Activated naive CD4-positive, alpha-beta T cell treated with anti-CD3 and anti-CD28 coated beads, Interleukin-2, amount 10 ng/mL, durations not matched to agents 7 days and 5 days (primary cell): ENCODE measurements at places on chromosomes 11 and 22.

DNA sequence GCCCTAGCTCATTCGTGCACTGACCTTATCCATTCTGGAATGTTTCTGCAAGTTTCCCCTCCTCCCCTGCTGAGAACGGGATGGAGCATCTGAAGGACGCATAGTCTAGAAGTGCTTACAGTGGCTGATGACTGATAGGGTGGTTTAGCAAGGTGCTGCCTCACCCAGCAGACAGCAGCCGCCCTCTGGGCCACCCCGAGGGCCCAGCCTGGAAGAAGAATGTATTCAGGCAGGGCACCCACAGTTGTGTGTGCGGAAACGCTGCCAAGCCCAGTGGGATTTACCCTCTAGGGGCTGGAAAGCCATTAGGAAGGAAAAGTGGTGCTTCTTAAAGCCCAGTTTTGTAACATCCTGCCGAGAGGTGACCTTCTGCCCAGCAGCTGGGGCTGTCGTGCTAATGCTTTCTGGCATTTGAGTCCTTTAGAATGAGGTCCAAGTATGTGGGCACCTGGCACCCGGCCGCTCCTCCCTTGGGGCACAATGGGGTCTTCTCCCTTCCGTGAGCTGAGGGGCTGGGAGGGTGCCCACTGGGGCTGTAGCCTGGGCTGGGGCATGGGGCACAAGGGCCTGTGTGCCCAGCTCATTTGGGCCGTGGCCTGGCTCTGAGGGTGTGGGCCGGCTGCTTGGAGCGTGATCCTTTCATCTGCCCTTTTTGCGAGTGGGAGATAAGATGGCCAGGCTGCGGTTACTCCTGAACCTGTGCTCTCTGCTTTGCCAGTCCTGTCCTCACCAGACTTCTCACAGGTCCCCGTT, 14.4 kb downstream of the FBLN1 start:
- no peak for DNase-seq

DNA sequence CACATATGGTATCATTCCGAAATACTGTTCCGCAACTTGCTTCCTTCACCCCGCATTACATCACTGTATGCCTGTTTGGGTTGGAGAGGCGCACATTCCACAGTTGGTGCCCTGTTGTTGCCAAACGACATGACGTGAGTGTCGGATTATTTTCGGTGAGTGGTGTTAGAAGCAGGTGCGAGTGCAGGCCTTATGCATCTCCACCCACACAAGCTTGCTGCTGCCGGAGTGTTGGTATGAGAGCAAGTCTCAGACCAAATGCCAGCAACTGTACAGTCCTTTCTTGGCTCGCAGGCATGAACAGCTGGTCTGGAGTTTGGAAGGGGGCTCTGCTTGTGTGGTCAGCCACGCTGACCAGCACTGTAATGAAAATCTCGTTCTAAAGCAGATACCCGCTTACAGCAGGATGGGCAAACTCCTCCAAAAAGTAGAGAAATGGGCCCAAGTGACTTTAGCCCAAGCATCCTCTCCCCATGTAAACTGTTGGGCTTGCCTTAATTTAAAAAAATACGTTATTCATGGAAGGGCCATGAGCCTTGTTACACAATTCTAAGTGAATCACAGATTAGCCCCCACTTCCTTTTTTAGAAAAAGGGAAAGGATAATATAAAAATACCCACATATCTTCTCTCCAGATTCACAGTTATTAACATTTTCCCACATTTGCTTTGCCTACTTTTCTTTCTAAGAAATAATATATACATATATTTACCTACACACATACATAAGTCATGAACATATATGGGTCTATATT, 48.7 kb upstream of the OR9Q1 start:
- no peak for DNase-seq

DNA sequence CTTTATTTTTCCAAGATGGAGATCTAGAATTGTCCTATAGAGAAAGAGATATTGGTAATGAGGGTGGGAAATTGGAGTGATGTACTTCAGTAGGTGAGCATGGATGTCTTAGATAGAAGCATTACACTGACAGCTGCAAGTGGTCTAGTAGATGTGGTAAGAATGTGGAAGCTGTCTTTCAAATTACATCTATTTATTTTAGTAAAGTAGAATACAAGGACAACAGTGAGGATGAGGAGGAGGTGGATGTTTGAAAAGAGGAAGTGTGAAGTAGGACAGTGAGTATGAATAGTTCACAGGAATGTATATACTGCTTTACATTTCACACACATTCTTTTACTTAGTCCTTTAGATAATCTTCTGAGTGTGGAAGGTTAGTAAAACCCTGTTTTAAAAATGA, 64.2 kb downstream of the HIPK3 start:
- no peak for DNase-seq

DNA sequence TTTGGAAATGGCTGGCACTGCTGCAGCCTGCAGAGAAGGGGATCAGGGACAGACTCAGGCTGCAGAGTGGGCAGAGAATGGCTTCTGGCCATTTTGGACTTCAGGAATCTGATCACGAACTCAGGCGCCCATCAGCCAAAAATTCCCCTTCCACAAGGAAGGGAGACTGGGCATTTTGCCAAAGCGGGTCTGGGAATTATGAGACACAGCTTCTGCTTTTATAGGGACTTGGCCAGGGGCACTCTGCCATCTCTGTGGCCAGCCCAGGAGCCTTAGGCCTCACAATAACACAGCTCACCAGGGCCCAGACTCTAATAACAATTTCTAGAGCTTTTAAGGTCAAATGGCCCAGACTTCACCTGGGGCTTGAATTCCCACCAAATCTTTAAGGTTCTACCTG, 74.7 kb downstream of the CHST1 start:
- no peak for DNase-seq

- no peak for DNase-seq
Measured at GRCh38 chr11:69155302-69156234, at the start of gene SMIM38. Gene SMIM38 (plus strand): TSS chr11:69155935. CDS start chr11:69157847, 1,912 bp downstream.

GRCh38 chr11:111450480-111451320, 61.5 kb downstream of the BTG4 start:
- DNase-seq, result no peak

DNA sequence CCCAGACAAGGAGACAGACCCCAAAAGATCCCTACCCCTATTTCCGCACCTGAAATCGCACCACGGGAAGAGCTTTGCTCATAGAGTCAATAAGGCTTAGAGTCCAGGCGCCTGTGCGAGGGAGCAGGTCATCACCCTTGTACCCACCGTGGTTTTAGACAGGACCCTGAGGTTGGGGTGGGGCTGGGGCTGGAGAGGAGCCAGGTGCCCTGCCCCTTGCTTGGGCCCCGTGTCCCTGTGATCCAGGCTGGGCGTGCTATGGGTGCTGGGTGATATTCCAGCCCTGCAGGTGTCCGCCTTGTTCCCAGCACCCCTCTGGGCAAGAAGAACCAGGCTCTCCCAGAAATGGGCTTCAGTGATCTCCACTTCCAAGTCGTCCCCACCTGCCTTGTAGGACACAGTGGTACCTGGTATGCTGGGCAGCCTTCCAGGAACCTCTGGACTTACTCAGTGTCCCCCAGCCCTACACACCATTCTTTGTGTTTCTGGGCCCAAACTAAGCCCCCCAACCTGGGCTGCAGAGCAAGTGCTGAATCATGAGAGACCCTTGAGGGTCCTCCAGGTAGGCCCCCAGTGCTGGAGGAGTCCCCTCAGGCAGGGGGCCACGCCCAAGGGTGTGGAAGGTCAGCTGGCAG, 4.5 kb downstream of the CD81 start:
- DNase-seq, result no peak

DNA sequence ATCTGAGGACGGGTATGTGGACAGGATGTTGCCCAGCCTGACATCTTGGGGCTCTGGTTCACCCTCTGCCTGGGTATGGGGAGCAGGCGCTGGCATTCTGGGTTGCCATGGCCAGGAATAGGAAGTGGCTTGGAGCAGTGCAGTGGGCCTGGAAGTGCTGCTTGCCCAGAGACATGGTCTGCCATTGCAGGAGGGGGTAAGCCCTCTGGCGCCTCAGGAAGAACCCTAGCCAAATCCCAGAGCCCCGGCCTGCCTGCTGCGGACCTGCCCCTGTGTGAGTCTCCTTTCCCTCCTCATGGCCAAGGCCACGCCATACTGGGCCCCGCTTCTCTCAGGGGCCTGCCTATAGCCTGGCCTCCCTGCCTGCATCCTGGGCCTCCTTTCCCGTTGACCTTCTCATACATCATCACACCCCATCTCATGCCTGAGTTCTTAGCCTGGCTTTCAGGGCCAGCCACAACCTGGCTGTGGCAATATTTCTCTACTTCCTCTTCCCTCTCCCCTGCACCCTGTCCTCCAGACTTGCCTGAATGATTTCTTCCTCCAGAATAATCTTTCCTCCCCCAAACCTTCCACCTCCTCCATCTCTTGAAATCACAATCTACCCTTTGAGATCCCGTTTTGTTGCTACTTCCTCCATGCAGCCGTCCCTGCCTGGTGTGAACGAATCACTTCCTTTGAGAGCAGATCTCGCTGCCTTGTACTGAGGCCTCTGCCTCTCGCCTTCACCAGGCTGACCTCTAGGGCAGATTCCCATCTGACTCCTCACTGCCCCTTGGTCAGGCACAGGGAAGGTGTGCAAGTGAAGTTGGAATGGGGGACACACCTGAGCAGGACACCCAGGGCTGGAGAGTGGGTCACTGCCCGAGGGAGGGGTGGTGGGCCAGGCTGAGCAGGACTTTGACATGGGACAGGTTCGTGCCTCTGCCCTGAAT, 5.2 kb downstream of the CAPN5 start:
- DNase-seq, result no peak

DNA sequence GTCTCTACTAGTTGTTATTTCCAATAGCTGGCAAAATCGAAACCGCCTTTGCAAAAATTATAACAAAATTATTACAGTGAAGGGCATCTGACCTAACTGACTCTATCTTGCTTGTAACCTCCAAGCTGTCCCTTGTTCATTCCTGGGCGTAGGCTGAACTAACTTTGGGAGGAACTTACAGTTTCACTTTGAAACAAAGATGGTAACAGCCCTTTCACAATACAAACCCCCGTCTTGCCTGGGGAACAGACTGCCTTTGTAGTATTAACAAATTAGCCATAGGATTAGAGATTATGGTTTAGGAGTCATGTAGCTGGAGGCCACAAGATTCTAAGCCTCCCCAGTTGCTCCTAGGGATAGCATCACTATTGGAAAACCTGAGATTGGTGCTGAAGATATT, 131.6 kb upstream of the HSD17B12 start:
- DNase-seq, result no peak

GRCh38 chr11:5288108-5288905, 13.4 kb downstream of the OR51B4 start:
- DNase-seq, result no peak

GRCh38 chr11:119536801-119537200, 113.8 kb upstream of the THY1 start:
- no peak for DNase-seq

DNA sequence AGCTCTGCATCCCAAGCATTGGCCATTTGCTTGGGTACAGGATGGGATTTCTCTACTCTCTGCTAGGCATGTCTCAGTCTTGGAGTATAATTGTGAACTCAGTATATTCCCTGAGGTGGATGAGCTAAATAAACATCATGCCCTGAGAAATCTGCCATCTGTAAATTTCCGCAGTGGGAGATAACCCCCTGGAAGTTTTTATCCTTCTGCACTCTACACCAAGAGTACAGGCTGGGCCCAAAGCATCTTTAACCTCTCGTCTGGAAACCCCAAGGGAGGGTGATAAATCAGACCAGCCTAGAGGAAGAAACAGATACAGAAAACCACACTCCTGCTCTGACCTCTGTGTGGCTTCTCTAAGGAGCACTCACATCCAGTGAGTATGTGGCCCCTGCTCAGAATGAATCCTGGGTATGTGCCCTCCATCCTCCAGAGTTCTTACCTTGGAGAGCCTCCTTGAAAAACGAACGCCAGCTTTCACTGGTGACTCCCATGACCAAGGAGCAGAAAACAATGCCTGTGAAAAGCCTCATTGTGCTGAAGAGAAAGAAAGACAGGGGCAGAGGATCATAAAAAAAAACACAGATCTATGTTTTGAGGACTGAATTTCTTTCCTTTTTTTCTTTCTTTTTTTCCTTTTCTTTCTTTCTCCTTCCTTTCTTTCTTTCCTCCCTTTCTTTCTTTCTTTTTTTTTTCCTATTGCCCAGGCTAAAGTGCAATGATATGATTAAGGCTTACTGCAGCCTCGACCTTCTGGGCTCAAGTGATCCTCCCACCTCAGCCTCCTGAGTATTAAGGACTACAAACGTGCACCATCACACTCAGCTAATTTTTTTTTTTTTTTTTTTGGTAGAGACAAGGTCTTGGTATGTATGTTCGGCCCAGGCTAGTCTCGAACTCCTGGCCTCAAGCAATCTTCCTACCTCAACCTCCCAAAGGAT, 938 bp downstream of the SAA4 start:
- DNase-seq, result no peak

DNA sequence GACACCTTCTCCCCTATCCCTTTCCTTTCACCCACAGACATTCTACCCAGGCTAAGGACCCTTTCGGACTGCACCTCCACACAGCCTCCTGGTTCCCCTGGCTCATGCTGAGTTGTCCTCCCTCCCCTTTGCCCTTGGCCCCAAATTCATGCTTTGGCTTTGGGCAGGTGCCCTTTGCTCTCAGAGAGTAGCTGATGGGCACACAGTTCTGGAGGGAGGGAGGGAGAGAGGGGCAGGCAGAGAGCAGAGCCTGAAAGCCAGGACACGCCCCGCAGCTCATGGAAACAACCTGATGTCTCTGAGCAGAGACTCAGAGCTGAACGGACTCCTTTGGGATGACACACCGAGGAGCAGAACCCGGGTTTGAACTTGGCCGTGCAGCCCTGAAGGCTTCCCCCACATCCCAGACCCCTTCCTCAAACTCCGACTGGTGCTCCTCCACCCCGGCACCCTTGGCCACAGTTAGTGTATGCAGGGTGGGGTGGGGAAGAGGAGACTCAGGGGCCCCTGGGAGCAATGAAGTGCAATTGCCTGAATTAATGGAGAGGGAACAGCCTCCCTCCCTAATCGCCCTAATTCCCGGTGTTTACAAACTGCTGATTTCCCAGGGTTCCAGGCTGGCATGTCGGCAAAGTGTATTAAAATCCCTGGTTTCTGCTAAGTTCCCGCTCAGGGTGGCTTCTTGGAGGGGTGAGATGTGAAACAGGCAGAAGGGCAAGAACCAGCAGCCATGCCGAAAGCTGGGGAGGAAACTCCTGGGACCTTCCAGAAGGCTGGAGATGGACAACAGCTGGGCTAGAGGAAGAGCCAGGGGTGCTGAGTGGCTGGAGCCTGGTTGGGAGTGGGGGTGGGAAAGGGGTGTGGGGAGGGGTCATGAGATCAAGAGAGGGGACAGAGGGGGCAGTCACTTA, 71.2 kb upstream of the SHISAL1 start:
- peak; percentile 17 for DNase-seq

- DNase-seq, result no peak
Measured at GRCh38 chr11:9855579-9856287, 191.9 kb downstream of the SWAP70 start.

DNA sequence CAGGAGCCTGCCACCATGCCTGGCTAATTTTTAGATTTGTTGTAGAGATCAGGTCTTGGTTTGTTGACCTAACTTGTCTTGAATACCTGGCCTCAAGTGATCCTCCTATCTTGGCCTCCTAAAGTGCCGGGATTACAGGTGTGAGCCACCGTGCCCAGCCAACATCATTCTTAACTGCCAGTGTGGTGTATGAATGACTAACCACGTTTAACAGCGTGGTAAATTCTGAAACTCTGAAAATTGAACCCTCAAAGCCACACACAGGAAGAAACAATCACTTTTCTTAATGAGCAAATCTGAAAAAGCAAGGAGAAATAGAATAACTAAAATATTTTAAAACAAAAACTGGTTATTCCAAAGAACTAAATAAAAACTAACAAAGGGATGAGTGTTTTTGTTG, 7.4 kb downstream of the TMEM9B start:
- no peak for DNase-seq

- DNase-seq, result no peak
Measured at GRCh38 chr11:11476971-11477645, 124.1 kb upstream of the CSNK2A3 start.
